ENCODE measurements at places on chromosomes 1 and 21. TPM values are rescaled to one million over a fixed set of nuclear protein-coding genes. Genes with fewer than 3 reads are reported as not detected.

- no peaks in the 10 kb centered on the region for H3K4me1 ChIP-seq
- H3K27me3 ChIP-seq: peaks cover 10% of the 10 kb centered on the region
- no peaks in the 10 kb centered on the region for H3K36me3 ChIP-seq
- no peak overlapping the region for H3K27ac ChIP-seq
Measured at GRCh38 chr1:191993549-191993948, 164.7 kb upstream of the RGS18 start.

GRCh38 chr1:5473268-5473667, 519.0 kb downstream of the NPHP4 start:
- H3K27me3 ChIP-seq: no peaks in the 10 kb centered on the region
- no peak overlapping the region for H3K27ac ChIP-seq
- no peak overlapping the region for H3K4me3 ChIP-seq

DNA sequence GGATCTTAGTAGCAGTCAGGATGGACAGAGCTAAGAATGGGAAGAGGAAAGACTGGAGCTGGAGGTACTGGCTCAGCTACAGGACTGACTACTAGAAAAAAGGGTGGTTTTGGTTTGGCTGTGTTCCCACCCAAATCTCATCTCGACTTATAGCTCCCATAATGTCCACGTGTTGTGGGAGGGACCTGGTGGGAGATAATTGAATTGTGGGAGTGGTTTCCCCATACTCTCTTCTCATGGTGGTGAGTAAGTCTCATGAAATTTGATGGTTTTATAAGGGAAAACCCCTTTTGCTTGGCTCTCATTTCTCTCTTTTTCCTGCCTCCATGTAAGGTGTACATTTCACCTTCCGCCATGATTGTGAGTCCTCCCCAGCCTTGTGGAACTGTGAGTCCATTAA, 466.5 kb upstream of the DEPDC1 start:
- no peak overlapping the region for H3K27ac ChIP-seq
- H3K4me3 ChIP-seq: no peak overlapping the region
- DNase-seq: no peak
- H3K36me3 ChIP-seq: no peaks in the 10 kb centered on the region
- no peaks in the 10 kb centered on the region for H3K4me1 ChIP-seq
- H3K27me3 ChIP-seq: no peaks in the 10 kb centered on the region

DNA sequence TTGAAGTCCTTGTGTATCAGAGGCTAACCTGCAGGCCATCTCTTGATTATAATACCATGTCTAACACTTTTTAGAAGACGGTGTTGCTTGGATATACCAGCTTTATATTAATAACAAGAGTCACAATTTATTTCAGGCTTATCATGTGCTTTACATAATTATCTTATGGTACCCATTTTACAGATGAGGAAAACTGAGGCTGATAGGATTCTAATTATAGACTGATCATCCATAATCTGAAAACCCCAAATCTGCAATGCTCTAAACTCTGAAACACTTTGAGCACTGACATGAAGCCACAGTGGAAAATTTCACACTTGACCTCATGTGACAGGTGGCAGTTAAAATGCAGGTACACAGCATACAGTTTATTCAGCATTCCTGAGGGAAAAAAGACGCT, 7.2 kb upstream of the RPL11 start:
- no peak overlapping the region for H3K27ac ChIP-seq
- no peak for DNase-seq
- no peaks in the 10 kb centered on the region for H3K4me1 ChIP-seq
- H3K36me3 ChIP-seq: no peaks in the 10 kb centered on the region

DNA sequence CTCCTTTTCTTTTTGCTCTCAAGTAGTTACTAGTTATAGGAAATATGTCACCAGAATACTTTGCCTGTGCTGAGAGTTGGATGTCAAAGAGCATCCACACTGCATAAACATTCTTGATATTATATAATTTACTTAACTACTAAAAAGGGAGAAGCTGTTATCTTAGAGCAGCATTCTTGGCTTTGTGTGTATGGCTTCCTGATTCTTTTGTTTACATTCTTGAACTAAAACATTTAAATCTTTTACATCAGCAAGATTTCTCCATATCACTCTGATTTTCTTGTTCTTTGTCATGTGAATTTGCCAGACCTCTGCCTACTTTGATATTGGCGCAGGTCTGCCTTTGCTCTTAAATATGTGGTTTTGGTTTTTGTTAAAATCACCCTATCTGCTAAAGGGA, 48.8 kb downstream of the SUCO start:
- H3K27me3 ChIP-seq: no peaks in the 10 kb centered on the region
- no peak overlapping the region for H3K27ac ChIP-seq
- H3K36me3 ChIP-seq: peaks cover 12% of the 10 kb centered on the region
- H3K4me1 ChIP-seq: peaks cover 29% of the 10 kb centered on the region
- H3K4me3 ChIP-seq: no peak overlapping the region
- no peak for DNase-seq

- peaks cover 38% of the 10 kb centered on the region for H3K4me1 ChIP-seq
- peak overlapping the region; percentile 97 for H3K4me3 ChIP-seq
- H3K27ac ChIP-seq: peak overlapping the region; percentile 95
- peaks cover 12% of the 10 kb centered on the region for H3K36me3 ChIP-seq
- DNase-seq: peak; percentile 18
Measured at GRCh38 chr1:156281693-156282478, 739 bp downstream of the SMG5 start.

DNA sequence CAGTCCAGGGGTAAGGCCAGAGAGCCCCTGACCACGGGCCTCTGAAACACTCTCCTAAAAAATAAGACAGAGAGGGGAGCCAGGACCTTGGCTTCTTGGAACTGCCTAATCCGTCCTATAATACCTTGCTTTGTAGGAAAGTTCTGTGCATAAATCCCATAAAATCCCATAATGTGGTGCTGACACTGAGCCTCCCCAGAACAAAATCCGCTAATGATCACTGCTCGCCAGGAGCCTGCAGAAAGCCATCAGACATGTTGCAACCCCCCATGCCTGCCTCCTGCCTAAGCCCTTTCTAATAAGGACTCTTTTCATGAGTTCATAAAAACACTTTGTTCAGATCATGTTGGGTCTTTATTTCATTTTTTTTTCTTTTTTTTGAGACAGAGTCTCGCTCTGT, 9.3 kb upstream of the DHRS3 start:
- no peaks in the 10 kb centered on the region for H3K36me3 ChIP-seq
- peaks cover 15% of the 10 kb centered on the region for H3K4me1 ChIP-seq
- H3K27ac ChIP-seq: no peak overlapping the region
- peak; percentile 11 for DNase-seq
- peaks cover 14% of the 10 kb centered on the region for H3K27me3 ChIP-seq

DNA sequence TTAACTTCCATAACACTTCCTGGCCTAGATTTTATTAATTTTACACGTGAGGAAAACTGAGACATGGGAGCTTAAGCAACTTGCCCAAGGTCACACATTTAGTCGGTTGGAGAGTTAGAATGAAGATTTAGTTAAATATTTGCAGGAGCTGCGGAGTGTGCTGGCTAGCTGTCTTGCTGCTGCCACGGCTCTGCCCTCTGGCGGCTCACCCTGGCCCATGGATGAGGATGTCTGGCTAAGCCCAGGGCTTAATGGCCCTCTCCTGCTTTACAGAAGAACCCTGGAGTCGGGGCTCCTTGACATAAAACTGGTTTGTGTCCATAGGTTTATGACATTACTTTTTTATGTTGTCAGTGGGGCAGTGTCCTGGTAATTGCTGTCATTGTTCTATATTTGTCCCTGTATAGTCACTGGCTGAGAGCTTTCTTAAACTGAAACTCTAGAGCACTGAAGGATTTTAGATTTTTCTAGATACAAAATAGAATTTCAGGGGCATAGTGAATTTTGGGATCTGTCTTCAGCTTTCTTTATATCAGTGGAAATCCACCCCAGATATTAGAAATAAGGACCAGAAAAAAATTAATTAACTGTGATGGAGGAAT, 88.9 kb upstream of the WLS start:
- no peak overlapping the region for H3K27ac ChIP-seq
- H3K4me1 ChIP-seq: peaks cover 25% of the 10 kb centered on the region
- DNase-seq: no peak
- no peaks in the 10 kb centered on the region for H3K27me3 ChIP-seq

IL19 gene
- not detected for total RNA-seq

ZNF695 gene
- 1.7 TPM for total RNA-seq

SLC6A9 gene
- total RNA-seq: 67.3 TPM

All from chondrocyte (in vitro differentiated cells).